H1 (cell line): ENCODE measurements at places on chromosomes 2 and 18.

- no peaks in the 10 kb centered on the region for H3K4me1 ChIP-seq
- H3K27me3 ChIP-seq = no peaks in the 10 kb centered on the region
- H3K4me3 ChIP-seq = no peak overlapping the region
- no peaks in the 10 kb centered on the region for H3K36me3 ChIP-seq
- DNase-seq = no peak
Measured at GRCh38 chr2:173869244-173870229, 95.6 kb downstream of the SP3 start.

DNA sequence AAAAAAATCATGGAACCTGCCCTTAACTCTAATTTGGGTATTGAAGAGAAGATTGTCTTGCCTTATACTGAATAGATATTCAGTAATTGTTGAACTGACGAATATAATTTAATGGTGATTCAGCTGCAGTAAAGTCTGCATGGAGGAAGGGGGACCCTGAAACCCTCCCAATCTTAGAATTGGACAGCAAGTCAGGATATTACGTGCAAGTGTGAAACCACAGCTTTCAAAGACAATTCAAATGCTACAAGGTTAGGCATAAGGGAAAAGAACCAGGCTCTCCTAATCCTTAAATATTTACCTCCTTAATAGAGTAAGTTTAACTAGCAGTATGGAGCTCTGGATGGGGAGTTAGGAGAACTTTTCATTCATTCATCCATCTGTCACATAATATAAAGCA, 226.9 kb upstream of the TNP1 start:
- DNase-seq = no peak
- no peaks in the 10 kb centered on the region for H3K27me3 ChIP-seq
- H3K27ac ChIP-seq = no peak overlapping the region
- H3K36me3 ChIP-seq = no peaks in the 10 kb centered on the region

DNA sequence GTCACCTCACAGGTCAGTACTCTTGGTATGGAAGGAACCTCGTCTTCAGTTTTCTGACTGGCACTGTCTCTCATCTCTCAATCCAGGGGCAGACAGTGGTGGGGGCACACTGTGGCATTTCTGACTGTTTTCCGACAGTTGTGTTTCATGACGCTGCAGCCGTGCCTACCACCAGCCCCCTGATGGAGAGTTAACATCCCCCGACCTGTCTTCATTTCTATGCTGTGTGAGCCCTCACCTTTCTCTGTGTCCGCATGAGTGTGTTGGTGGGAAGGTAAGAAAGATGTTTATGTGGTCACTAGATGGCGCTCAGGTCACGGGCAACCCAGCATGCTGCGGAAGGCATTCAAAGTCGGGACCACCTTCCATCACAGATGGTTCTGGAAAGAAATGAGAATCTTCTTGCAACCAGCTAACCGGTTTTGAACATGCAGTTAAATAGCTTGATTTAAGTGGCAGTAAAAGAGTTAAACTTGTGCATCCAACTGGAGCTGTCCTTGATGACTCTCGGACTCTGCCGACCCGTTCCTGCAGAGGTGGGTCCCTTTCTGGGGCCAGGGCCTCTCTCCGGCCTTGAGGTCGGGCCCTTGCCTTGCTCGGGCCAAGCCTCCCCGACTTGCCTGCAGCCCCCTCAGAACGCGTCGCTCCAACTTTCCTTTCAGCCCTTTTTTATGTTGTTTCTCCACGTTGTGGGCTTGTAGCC, 92.4 kb downstream of the DYSF start:
- H3K4me3 ChIP-seq = no peak overlapping the region
- peak; percentile 68 for DNase-seq
- H3K4me1 ChIP-seq = no peaks in the 10 kb centered on the region
- H3K27ac ChIP-seq = no peak overlapping the region
- no peaks in the 10 kb centered on the region for H3K27me3 ChIP-seq

- H3K4me1 ChIP-seq = peaks cover 4% of the 10 kb centered on the region; the same call in 1 of the 2 replicates
- H3K27ac ChIP-seq = no peak overlapping the region
- DNase-seq = no peak
- no peaks in the 10 kb centered on the region for H3K27me3 ChIP-seq
Measured at GRCh38 chr2:179239195-179239594, 25.4 kb downstream of the SESTD1 start.

DNA sequence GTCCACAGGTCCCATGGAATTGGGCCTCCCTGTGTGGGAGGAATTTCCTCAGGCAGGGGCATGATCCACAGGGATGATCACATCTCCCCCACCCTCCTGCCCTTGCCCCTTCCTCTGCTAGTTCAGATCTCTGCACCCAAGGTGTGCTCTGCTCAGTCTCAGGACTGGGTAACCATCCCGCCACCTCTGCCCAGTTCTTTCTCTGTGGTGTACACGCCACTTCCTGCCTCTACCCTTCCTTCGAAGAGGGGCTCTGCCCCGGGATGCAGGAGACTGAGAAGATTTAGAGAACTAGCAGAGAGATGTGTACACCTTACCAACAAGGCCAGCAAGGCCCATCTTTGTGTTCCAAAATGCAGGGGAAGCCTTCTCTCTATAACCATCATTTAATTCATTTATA, 160.4 kb downstream of the CELF4 start:
- no peaks in the 10 kb centered on the region for H3K36me3 ChIP-seq
- H3K4me1 ChIP-seq = no peaks in the 10 kb centered on the region
- no peak overlapping the region for H3K4me3 ChIP-seq
- H3K27ac ChIP-seq = no peak overlapping the region
- no peak for DNase-seq

DNA sequence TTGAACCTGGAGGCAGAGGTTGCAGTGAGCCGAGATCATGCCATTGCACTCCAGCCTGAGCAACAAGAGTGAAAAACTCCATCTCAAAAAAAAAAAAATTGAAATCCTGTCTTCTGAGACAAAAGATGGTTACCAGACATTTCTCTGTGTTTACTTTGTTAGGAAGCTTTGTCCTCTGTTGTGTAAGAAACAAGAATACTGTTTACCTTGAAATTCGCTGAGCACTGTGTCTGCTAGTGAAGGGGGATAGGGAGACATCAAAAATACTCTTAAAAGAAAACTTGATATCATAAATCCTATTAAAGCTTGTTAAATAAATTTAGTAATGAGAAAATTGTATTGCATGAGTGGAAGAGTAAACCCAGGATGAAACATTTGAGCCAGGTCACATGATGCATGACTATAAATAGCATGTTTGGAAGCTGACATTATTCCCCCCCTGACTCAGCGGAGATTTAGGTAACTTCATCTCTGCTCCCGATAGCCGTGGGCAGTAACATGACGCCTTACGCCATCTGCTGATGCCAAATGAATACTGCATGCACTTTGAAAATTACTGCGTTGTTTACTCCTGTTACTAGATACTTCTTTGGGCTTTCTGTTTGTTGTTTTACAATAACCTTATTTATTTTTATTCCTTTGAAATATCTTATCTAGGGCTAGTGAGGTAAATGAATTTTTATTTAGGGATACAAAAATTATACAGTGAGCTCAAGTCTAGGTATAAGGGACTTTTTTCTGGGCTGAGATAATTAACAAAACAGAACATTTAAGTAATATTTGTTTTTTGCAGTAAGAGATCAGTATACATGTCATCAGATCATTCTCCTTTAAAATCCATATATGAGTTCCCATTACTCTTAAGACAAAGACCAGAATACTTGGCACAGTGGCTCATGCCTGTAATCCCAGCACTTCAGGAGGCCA, 134.9 kb downstream of the MAP3K20 start:
- H3K27me3 ChIP-seq = no peaks in the 10 kb centered on the region
- no peak for DNase-seq
- no peaks in the 10 kb centered on the region for H3K36me3 ChIP-seq
- H3K4me1 ChIP-seq = no peaks in the 10 kb centered on the region
- no peak overlapping the region for H3K4me3 ChIP-seq
- no peak overlapping the region for H3K27ac ChIP-seq

GRCh38 chr18:43819397-43819796, 542.1 kb upstream of the SYT4 start:
- no peak for DNase-seq
- H3K36me3 ChIP-seq = no peaks in the 10 kb centered on the region
- H3K4me1 ChIP-seq = no peaks in the 10 kb centered on the region

DNA sequence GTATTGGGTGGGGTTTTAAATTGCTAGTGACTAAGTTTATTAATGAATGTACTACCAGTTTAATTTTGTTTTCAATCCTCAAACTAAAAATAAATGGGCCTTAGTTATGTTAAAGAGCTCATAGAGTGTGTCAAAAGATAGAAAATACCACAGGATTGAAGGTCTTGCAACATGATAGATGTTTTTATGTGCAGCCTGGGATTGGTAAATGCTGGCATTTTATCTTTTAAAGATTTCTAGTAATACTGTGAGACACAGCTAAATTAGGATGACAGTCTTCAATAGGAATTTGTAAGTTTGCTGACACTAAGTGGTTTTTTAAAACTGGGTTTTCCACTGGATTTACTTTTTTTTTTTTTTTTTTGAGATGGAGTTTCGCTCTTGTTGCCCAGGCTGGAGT, 122.3 kb downstream of the HAUS1 start:
- no peak overlapping the region for H3K4me3 ChIP-seq
- H3K27me3 ChIP-seq = no peaks in the 10 kb centered on the region
- H3K27ac ChIP-seq = no peak overlapping the region
- H3K36me3 ChIP-seq = no peaks in the 10 kb centered on the region
- no peak for DNase-seq
- H3K4me1 ChIP-seq = no peaks in the 10 kb centered on the region

DNA sequence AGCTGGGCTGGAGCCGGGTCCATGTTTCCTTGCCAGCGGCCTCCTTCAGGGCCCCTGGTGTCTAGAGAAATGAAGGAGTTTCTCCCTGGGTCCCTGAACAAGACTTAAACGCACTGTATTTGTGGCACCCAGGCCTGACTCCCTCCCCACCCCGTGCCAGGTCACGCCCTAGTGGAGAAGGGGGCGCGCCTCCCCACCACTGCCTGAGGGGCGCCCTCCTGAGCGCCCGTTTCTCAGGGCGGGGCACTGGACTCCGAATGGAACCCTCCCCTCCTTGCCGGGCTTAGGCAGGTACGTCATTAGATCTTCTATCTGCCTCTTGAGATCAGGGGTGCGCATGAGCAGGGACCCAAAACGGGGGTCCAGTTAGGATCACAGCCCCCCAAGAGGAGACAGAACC, 16.3 kb downstream of the ODC1 start:
- H3K4me3 ChIP-seq = no peak overlapping the region; the same call in 1 of the 2 replicates
- H3K27me3 ChIP-seq = peaks cover 6% of the 10 kb centered on the region; the same call in 1 of the 2 replicates
- no peak overlapping the region for H3K27ac ChIP-seq
- no peaks in the 10 kb centered on the region for H3K36me3 ChIP-seq
- peaks cover 3% of the 10 kb centered on the region; the same call in 1 of the 2 replicates for H3K4me1 ChIP-seq
- DNase-seq = no peak
